ENCODE measurements at places on chromosomes 1 and 21. TPM values are rescaled to one million over a fixed set of nuclear protein-coding genes. Genes with fewer than 3 reads are reported as not detected.

Gene SLAMF7
- total RNA-seq: 2.5 TPM

Gene TMEM81
- 4.1 TPM for total RNA-seq

Gene GON4L
- 65.4 TPM for total RNA-seq

Gene ZNF684
- 6.4 TPM for total RNA-seq

DNA sequence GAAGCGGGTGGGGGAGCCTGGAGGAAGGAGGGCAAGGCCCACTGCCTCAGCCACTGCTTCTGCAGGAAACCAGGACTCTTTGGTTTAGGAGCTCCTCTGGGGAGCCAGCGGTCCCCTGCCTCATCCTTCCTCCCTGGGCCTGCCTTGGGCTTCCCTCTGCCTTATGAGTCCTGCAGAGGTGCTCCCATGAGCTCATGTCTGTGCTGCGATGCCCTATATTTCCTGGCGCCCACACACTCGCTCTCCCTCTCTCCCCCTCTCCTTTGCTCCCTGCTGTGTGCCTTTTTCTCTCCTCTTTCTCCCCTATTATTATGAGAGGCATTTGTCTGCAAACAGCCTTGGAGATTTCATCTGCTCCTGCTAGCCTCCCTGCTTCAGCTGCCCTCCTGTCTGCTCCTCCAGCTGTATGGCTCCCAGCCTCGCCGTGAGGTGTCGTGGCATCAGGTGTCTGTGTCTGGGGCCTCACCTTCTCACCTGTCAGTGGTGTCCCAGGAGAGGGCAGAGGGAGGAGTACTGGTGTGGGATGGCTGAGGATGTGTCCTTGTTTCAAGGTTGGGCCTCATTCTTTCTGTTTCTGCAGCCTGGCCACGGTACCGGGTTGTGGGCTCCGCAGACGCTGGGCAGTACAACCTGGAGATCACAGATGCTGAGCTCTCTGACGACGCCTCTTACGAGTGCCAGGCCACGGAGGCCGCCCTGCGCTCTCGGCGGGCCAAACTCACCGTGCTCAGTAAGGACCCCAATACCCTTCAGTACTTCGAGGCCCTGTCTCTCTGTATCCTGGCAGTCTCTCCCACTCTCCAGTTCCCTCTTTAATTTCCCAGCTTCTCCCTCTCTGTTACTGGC lies 84.2 kb downstream of the KIRREL1 start:
- DNase-seq: no peak

DNA sequence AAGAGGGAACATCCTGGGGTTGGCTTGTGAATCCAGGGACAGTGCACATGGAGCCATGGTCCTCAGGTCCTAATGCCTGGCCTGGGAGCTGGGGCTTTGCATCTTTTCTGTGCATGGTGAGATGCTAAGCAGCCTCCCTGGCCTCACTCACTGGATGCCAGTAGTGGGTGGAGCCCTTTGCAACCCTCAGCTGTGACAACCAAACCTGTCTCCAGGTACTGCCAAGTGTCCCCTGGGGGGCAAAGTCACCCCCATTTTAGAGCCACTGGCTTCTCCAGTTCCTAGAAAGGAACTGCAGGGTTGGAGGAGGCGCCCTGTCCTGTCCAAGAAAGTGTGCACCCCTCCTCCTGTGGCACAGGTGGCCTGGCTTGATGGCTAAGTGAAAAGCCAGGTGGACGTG lies 44.6 kb upstream of the GRIK3 start:
- no peak for DNase-seq

DNA sequence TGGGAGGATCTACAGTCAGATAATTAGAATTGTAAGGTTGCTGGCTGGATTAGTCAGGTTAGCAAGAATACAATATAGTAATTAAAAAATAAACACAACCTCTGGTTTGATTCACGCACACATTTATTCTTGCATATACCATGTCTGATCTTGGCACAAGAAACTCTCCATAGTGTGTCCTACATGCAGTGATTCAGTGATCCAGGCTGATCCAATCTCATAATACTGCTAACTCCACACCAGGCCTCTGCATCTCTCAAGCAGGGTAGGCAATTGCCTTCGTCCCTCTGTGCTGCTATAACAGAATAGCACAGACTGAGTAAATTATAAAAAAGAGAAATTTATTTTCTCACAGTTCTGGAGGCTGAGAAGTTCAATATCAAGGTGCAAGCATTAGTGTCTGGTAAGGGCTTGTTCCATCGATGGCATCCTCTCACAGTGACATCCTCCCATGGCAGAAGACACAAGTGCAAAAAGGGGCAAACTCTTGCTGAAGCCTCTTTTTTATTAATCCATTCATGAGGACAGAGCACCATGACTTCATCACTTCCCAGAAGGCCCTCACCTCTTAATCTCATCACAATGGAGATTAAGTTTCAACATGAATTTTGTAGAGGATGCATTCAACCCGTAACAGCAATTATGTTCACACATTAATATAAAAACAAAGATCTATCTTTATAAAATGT lies 741.0 kb upstream of the NCAM2 start:
- no peak for DNase-seq

GRCh38 chr1:19196331-19196730 lies 13.7 kb downstream of the UBR4 start:
- no peak for DNase-seq

DNA sequence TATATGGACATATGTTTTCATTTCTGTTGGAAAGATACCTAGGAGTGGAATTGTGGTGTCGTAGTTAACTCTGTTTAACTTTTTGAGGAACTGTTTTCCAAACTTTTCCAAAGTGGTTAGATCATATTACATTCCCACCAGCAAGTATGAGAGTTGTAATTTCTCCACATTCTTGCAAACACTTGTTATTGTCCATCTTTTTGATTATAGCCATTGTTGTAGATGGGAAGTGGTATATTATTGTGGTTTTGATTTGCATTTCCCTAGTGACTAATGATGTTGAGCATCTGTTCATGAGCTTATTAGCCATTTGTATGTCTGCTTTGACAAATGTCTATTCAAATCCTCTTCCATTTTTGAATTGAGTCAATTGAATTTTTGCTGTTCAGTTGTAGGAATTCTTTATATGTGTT lies 19.8 kb downstream of the CAMTA1 start:
- DNase-seq: no peak
